OCI-M1 (cell line): ENCODE measurements at places on chromosomes 5 and 9.

- no peak for DNase-seq
These were observed 79.0 kb downstream of the PAPPA start for GRCh38 chr9:116232424-116233159.

- DNase-seq, result peak; percentile 72
These were observed 275.1 kb upstream of the PTGER4 start for GRCh38 chr5:40404613-40405012.

DNA sequence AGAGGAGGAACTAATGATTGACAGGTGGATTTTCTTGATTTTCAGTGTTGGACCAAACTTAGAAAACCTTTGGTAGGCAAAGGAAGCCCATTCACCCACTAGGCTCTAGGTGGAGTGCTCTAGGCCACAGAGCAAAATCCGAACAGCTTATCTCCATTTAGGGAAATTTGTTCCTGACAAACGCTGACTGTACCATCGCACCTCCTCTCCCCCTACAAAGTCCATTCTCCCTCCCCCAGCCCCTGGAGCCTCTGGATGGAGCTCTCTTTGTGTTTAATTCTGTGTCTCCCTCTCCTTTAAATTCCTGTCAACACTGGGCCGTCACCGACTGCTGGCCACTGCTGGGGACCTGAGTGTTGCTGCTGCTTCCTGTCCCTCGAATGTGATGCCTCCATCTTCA is 350.1 kb upstream of the IRX2 start:
- DNase-seq, result no peak

- no peak for DNase-seq
These were observed 197.2 kb upstream of the S1PR3 start for GRCh38 chr9:88794100-88794499.

- no peak for DNase-seq
These were observed 36.1 kb upstream of the PPARGC1B start for GRCh38 chr5:149694007-149694406.

DNA sequence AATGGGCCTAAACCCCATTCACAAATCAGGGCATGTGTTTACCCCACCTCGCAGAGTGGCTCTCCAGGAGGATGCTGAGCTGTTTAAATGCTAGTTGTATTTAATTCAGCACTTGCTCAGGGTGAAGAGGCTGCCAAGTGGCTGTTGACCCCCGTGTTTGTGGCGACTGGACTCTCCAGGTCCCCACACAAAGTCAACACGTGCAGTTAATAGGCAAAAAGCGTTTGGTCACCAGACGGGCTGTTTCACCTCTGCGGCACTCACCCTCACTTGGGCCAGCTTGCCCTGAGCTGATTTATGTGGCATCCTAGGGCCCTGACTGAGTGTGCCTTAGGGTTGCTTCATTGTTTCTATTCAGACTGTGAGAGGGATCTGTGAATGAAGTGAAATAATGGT is 152.3 kb downstream of the GAS1 start:
- no peak for DNase-seq

GRCh38 chr5:105101577-105101976 is 1539.0 kb upstream of the NUDT12 start:
- peak; percentile 11 for DNase-seq

DNA sequence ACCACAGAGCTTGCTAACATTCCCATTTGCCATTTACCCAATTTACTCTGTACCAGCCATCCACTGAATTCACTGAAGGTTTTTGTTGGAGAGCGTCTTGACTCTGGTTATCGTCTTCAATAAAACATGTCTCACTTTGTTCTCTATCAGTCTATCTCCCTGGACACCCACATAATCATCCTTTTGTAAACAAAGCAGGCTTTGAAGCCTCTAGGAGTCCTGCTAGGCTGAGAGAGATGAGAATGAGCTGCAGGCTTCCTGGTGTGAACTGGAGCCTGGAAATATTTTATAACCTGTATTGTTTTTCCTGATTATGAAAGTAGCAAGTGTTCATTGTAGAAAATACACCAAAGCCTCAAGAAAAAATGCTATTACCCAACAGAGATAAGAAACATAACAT is 140.6 kb upstream of the ZNF366 start:
- peak; percentile 8 for DNase-seq

- DNase-seq, result no peak
These were observed 6.8 kb downstream of the HSD17B4 start for GRCh38 chr5:119458911-119459632.

DNA sequence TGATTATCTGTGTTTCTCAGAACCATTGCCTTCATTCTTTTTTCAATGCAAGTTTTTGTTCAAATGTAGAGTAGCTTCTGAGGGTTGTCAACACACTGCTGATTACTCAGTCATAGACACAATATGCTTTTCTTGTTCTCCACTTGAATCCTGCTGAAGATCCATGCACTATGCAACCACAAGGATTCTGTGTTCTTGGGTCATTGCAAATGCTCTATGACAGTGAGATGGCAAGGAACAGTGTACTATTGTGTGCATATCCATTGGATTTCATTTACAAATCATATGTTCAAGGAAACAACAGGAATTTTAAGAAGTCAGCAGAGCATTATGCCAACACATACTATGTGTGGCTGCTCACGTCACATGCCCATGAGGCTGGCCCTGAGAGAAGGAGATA is 1590.2 kb downstream of the EFNA5 start:
- peak; percentile 30 for DNase-seq

DNA sequence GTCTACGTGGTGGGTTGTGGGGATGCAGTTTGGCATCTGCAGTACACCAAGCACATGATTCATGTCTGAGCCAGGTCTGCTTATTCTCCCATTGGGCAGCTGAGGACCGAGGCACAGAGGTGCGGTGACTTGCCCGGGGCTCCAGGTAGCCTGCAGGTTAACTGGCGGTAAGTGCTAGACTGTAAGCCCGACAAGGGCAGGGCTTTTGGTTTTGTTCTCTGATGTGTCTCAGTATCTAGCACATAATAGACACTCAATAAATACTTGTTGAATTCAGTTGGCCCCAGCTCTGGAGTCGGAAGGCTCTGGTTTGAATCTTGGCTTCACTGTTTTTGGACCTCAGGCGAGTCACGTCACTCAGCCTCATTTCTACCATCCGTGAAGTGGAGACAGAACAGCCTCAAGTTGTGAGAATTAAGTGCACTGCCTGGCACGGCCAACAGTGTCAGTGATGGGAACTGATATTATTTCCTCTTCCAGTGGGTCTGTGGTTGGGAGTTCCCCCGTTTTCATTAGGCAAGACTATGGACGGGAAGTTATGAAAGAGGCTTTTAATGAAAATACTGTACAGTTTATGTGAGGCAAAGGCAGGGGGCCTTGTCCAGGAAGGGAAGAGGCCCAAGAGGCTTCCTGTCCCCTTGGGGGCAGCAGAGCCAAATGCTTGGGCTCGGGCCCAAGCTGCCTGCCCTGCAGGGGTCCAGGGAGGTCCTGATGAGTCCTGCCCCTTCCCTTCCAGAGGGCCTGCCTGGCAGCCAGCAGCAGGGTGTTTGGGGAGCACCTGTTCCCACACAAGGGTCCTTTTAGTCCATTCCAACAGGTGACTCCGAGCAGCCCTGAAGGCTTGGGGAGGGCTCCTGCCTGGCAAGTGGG is 3.3 kb downstream of the PRELID1 start:
- no peak for DNase-seq

GRCh38 chr9:88179062-88179521 is 40.8 kb upstream of the SPATA31C2 start:
- no peak for DNase-seq

DNA sequence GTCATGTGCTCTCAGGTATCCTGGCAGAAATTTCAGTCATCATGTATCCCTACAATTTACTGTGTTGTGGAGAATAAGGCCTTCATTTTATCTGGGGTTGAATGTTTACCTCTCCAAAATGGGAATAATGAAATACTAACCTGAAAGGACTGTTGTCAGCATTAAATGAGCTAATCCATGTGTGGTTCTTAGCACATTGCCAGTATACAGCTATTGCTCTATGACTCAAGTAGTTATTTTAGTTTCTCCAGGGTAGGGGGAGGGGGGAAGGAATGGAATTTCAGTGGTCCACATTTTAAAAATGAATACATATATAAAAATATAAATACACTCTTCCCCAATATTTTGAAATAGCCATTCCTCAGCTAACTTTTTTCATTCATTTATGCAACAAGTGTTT is 3.5 kb downstream of the PAM start:
- DNase-seq, result no peak

DNA sequence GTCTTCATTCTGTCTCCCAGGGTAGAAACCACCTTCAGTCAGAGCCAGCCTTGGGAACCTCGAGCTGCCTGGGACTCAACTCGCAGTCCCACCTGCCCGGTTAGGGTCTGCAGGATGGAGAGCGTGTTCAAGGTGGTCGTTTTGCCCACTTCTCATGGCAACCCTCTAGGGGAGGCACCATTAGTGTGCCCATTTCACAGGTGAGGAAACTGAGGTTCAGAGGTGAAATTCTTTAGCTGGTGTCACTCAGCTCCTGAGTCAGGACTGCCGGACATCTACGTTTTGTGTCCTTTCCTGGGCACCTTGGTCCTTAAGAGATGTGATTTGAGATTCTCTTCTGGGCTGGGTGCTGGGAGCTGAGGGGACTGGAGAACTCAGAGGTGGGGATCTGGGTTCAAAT is 30.0 kb downstream of the DAB2IP start:
- no peak for DNase-seq

GRCh38 chr5:95424526-95424925 is 33.4 kb downstream of the FAM81B start:
- DNase-seq, result no peak

- no peak for DNase-seq
These were observed 52.5 kb downstream of the SHB start for GRCh38 chr9:38016375-38017135.

- DNase-seq, result no peak
These were observed 515.8 kb upstream of the ARRDC3 start for GRCh38 chr5:91898898-91899297.

- peak; percentile 18 for DNase-seq
These were observed 87.0 kb downstream of the IARS1 start for GRCh38 chr9:92206488-92206887.

DNA sequence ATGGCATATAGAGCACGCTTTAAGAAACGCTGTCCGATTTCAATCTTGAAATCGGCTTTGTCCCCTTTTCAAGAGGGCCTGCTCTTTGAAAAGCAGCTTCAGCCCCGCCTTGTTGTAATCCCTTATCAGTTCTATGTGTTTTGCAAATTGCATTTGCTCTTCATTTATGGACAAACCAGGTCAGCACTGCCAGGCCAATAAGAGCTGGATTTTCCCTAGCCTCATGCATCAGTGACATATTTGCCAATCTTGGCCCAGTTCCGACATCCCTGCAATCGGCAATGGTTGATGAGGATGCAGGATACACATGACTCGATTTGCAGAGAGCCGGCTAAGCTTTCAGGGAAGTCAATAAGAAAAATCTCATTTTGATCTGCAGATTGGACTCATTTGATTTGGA is 529.1 kb upstream of the CLINT1 start:
- DNase-seq, result no peak

GRCh38 chr9:129347316-129348120 is 169.5 kb upstream of the IER5L start:
- DNase-seq, result no peak

- peak; percentile 48 for DNase-seq
These were observed 26.5 kb upstream of the MTMR12 start for GRCh38 chr5:32339198-32339597.

DNA sequence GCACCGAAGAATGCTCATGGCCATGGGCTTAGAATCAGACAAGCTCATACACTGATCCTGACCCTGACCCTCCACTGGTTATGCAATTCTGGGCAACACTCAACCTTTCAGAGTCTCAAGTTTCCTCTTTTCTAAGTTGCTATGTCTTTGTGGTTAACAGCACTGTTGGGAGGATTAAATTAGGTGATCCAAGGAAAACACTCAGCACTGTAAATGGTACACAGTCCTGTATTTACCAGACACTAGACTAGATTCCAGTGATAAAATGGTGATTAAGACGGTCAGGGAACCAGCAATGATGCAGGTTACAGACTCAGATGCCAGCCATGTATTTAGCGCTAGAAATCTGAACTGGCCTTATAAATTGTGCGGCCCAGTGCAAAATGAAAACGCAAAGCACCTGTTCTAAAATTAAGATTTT is 8.1 kb downstream of the ARL15 start:
- DNase-seq, result peak; percentile 92

GRCh38 chr9:7802666-7803065 is 3.1 kb upstream of the DMAC1 start:
- DNase-seq, result peak; percentile 90

DNA sequence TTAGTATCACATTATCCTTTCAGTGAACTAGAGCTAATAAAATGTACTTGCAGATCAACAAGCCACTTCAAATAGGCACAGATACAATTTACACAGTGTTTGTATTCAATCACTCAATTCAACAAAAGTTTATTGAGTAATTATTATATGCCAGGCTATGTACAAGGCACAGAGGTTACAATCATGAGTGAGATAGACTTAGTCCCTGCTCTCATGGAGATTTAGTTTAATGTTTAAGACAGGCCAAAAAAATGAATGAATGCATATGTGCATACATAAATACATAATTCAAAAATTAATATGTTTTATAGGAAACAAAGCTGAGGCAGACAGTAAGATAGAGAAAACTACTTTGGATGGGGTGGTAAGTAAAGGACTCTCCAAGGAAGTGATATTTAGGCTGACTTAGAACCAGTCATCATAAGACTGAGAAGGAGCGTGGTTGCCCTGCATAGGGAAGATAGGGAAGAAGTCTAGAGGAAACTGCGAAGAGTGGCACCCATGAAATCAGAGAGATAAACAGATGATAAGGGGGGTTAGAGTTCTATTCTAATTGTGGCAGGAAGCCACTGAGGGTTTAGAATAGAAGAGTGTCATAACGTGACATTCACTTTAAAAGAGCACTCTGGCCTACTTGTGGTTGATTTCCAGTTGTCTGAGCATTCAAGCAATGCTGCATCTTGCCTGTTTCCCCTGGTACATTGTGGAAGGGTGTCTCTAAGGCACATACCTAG is 49.7 kb upstream of the GRAMD2B start:
- DNase-seq, result peak; percentile 28

DNA sequence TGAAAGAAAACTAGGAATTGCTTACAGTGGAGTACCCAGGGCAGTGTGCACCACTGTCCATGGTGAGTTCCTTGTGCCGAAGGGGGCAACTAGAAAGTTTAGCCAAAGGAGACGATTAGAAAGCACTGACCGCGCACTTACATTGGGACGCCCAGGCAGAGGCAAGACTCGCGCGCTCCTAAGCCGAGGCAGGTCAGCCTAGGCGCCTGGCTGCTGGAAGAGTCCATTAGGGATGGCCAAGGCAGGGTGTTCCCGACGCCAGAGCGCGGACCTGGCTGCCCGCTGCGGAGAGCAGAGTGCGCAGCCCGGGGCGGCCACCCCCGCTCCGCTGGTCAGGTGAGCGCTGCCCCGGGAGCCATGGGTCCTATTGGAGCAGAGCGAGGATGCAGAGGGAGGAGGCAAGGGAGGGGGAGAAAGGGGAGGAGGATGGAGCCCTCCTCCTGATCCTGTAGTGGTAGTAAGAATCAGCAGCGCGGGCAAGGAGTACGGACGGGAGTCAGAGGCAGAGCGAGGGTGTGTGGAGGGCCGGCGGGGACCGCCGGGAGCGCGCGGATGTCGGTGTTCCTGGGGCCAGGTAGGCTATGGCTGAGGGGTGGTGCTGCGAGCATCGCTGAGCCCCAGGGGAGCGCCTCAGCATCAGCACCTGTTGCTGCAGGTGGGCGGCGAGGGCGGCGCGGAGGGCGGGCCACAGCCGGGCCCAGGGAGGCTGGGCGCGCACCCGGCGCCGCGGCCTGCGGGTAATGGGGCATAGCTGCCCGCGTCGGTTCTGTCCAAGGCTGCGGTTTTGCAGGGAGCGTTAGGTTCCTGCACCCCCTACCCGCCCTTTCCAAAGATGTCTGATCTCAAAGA is at the start of gene ADGRV1:
Gene ADGRV1 (plus strand): TSS at position 454 of the 849 bp plus-strand sequence. CDS start 99 bp downstream, at position 553.
- DNase-seq, result no peak
